ENCODE measurements at places on chromosomes 13 and 19. TPM values are rescaled to one million over a fixed set of nuclear protein-coding genes. Genes with fewer than 3 reads are reported as not detected.

Gene TLE6
- 0.89 TPM for total RNA-seq

GRCh38 chr19:17021328-17021727 is 5.3 kb downstream of the CPAMD8 start:
- no peak overlapping the region for H3K27ac ChIP-seq
- no peak overlapping the region for H3K4me3 ChIP-seq
- H3K36me3 ChIP-seq, result peaks cover 7% of the 10 kb centered on the region
- no peak for DNase-seq
- H3K4me1 ChIP-seq, result peaks cover 26% of the 10 kb centered on the region

GRCh38 chr19:19546751-19547162 is 8.7 kb downstream of the CILP2 start:
- H3K27me3 ChIP-seq, result no peaks in the 10 kb centered on the region
- no peak overlapping the region for H3K4me3 ChIP-seq
- DNase-seq, result no peak
- peaks cover 6% of the 10 kb centered on the region for H3K4me1 ChIP-seq

Gene CD209
- total RNA-seq, result not detected

Gene SYNE4
- total RNA-seq, result 0.91 TPM

GRCh38 chr13:28678809-28679208 is 19.9 kb downstream of the POMP start:
- no peak overlapping the region for H3K4me3 ChIP-seq
- no peaks in the 10 kb centered on the region for H3K4me1 ChIP-seq
- no peak overlapping the region for H3K27ac ChIP-seq
- H3K36me3 ChIP-seq, result peaks cover 54% of the 10 kb centered on the region
- no peak for DNase-seq
- H3K27me3 ChIP-seq, result no peaks in the 10 kb centered on the region

Gene DKKL1
- total RNA-seq, result not detected

GRCh38 chr13:30121666-30122065 is 185.7 kb downstream of the KATNAL1 start:
- no peak for DNase-seq
- H3K27ac ChIP-seq, result no peak overlapping the region
- H3K4me1 ChIP-seq, result peaks cover 51% of the 10 kb centered on the region

GRCh38 chr19:19461671-19462622 is 53.4 kb downstream of the TSSK6 start:
- H3K36me3 ChIP-seq, result peaks cover 40% of the 10 kb centered on the region
- peak overlapping the region; percentile 85 for H3K27ac ChIP-seq
- H3K27me3 ChIP-seq, result no peaks in the 10 kb centered on the region
- no peak for DNase-seq
- no peak overlapping the region for H3K4me3 ChIP-seq
- H3K4me1 ChIP-seq, result peaks cover 53% of the 10 kb centered on the region

DNA sequence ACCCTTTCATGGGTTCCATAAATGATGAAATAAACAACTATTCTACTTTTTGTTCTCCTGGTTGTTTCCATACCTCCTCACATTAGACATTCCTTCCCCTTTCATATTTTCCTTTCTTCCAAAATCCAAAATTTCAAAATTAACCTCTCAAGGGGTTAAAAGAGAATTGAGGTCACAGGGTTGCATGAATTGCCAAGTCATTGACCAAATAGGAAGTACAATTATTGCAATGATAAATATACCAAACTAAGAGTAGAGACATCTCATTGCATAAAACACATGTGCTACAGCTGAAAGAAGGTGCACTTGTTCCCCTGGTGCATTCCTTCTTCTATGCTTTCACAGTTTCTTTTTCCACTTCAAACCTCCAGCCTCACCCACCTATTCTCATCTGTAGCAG is 136.1 kb downstream of the KCTD12 start:
- no peak for DNase-seq
- H3K36me3 ChIP-seq, result no peaks in the 10 kb centered on the region
- no peaks in the 10 kb centered on the region for H3K4me1 ChIP-seq
- no peak overlapping the region for H3K4me3 ChIP-seq
- no peaks in the 10 kb centered on the region for H3K27me3 ChIP-seq

DNA sequence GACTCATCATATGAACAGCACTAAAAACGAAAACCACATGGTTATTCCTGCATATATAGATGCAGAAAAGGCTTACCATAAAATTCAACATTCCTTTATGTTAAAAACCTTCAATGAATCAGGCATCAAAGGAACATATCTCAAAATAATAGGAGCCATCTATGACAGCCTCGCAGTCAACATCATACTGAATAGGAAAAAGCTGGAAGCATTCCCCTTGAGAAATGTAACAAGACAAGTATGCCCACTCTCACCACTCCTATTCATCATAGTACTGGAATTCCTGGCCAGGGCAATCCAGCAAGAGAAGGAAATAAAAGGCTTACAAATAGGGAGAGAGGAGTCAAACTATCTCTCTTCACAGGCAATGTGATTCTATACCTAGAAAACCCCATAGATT is 179.6 kb upstream of the HTR2A start:
- H3K36me3 ChIP-seq, result no peaks in the 10 kb centered on the region
- H3K27me3 ChIP-seq, result no peaks in the 10 kb centered on the region
- H3K4me3 ChIP-seq, result no peak overlapping the region
- no peak for DNase-seq
- no peaks in the 10 kb centered on the region for H3K4me1 ChIP-seq
- H3K27ac ChIP-seq, result no peak overlapping the region

GRCh38 chr19:28475525-28475924 is 737.4 kb downstream of the UQCRFS1 start:
- no peaks in the 10 kb centered on the region for H3K4me1 ChIP-seq
- H3K36me3 ChIP-seq, result no peaks in the 10 kb centered on the region
- H3K27ac ChIP-seq, result no peak overlapping the region
- DNase-seq, result no peak
- no peaks in the 10 kb centered on the region for H3K27me3 ChIP-seq
- no peak overlapping the region for H3K4me3 ChIP-seq

DNA sequence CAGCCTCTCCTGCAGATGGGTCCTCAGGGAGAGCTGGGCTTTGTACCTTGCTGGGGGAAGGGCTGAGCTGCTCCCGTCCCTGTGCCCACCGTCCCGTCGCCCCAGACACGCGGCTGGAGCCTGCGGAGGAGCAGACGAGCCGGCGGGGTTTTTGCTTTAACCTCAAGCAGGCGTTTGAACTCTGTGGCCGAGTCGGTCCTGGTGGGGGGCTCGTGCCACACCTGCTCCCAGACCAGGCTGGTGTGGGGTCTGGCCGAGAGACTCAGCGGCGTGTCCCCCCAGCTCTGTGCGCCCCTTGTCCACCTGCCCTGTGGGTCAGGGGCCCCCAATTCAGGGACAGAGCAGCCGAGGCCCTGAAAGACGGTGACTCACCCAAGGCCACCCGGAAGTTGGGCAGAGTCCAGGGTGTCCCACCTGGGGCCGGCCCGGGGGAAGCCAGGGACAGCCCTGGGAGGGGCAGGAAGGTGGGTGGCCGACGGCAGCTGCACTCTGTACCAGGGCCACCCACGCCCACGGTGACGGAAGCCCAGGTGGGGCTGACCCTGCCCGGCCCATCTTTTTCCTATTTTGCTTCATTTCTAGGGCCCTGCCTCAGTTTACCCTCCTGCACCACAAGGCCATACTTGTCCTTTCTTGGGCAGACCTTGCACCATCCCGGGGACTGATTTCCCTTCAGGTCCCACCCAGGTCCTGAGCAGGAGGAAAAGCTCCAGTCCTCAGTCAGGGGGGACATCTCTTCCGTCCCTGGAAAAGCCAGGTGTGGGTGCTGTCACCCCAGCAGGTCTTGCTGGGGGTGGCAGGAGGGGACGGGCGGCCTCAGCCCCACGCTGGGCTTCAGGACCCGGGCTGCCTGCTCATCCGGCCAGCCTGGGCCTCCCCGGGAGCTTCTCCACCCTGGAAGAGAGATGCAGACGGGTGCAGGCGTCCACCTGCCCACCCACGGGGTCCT is 5.3 kb downstream of the EFNA2 start:
- H3K36me3 ChIP-seq, result no peaks in the 10 kb centered on the region
- no peak for DNase-seq
- peaks cover 5% of the 10 kb centered on the region for H3K4me1 ChIP-seq
- no peak overlapping the region for H3K4me3 ChIP-seq

DNA sequence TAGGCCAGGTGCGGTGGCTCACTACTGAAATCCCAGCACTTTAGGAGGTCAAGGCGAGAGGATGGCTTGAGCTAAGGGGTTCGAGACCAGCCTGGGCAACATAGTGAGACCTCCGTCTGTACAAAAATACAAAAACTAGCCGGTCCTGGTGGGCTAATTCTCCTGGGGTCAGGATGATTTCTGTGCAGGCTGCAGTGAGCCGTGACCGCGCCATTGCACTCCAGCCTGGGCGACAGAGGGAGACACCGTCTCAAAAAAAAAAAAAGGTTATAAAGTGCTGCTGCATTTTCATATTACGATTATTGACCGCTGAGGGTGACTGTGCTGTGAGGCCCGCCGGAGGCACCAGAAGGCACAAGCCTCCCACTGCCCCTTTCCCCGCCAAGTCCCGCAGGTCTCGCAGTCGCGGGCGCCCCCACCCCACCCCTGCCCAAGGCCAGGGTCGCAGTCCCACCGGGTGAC is 477 bp upstream of the PLEKHF1 start:
- H3K4me1 ChIP-seq, result peaks cover 16% of the 10 kb centered on the region
- no peak overlapping the region for H3K27ac ChIP-seq
- H3K27me3 ChIP-seq, result no peaks in the 10 kb centered on the region
- H3K4me3 ChIP-seq, result peak overlapping the region; percentile 76
- DNase-seq, result no peak
- H3K36me3 ChIP-seq, result no peaks in the 10 kb centered on the region

Measured in MCF 10A (cell line).